ENCODE measurements at places on chromosomes 7 and 10. TPM values are rescaled to one million over a fixed set of nuclear protein-coding genes. Genes with fewer than 3 reads are reported as not detected.

DNA sequence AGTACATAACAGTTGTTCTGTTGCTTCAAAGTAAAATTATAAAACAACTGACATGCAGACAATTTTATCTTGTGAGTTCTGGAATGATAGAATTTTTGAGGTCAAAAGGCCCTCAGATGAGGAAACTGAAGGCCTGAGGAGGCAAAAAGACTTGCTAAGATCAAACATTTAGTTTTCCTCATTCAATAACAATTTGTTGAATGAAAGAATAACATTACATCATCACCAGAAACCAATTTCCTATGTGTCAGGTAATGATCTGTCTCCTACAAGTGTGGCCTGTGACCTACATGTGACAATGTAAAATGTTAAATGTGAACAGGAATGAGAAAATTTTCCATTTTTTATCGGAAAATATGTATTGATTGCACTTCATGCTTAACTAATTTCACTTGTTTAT lies 16.6 kb upstream of the ASB4 start:
- no peaks in the 10 kb centered on the region for H3K36me3 ChIP-seq
- H3K4me3 ChIP-seq, result no peak overlapping the region
- no peaks in the 10 kb centered on the region for H3K4me1 ChIP-seq
- no peaks in the 10 kb centered on the region for H3K27me3 ChIP-seq
- no peak overlapping the region for H3K27ac ChIP-seq
- DNase-seq, result no peak

OPN1SW gene
- not detected for total RNA-seq

GRCh38 chr10:99765672-99766301 lies 16.7 kb upstream of the ABCC2 start:
- no peak overlapping the region for H3K27ac ChIP-seq
- no peak overlapping the region for H3K4me3 ChIP-seq
- H3K27me3 ChIP-seq, result no peaks in the 10 kb centered on the region
- no peaks in the 10 kb centered on the region for H3K36me3 ChIP-seq

- H3K36me3 ChIP-seq, result no peaks in the 10 kb centered on the region
- H3K27me3 ChIP-seq, result no peaks in the 10 kb centered on the region
- no peak overlapping the region for H3K4me3 ChIP-seq
- no peak overlapping the region for H3K27ac ChIP-seq
- no peaks in the 10 kb centered on the region for H3K4me1 ChIP-seq
Measured at GRCh38 chr10:43825421-43825820, 176.7 kb upstream of the ZNF32 start.

DNA sequence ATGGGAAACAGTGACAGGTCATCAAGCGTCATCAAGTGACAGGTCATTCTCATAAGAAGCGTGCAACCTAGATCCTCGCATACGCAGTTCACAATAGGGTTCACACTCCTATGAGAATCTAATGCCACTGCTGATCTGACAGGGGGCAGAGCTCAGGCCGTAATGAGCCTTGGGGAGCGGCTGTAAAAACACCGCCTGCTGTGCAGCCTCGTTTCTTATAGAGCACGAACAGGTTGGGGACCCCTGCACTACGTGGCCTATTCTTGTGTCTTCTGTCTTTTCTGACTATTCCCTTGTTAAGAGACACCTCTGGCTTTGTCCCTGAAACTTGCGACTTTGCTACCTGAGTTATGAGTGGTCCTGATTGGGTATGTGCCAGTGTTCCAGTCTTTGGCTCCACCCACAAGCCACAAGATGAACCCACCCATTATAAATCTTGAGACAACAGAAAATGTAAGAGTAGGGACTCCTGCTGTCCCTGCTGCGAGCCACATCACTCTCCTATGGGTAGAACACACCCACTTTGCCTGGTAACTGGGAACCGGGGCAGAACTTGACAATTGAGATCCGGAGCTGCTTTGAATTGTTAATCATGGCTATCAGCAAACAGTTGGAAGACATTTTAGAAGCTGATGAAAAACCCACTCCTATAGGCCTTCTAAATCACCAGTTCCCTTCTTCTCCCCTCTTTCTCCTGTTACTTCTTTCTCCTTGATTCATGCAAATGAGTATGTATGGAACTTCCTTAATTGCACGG lies 55.8 kb upstream of the EXOC4 start:
- H3K4me3 ChIP-seq, result no peak overlapping the region
- DNase-seq, result no peak
- no peaks in the 10 kb centered on the region for H3K36me3 ChIP-seq
- no peaks in the 10 kb centered on the region for H3K4me1 ChIP-seq
- H3K27ac ChIP-seq, result no peak overlapping the region

DNA sequence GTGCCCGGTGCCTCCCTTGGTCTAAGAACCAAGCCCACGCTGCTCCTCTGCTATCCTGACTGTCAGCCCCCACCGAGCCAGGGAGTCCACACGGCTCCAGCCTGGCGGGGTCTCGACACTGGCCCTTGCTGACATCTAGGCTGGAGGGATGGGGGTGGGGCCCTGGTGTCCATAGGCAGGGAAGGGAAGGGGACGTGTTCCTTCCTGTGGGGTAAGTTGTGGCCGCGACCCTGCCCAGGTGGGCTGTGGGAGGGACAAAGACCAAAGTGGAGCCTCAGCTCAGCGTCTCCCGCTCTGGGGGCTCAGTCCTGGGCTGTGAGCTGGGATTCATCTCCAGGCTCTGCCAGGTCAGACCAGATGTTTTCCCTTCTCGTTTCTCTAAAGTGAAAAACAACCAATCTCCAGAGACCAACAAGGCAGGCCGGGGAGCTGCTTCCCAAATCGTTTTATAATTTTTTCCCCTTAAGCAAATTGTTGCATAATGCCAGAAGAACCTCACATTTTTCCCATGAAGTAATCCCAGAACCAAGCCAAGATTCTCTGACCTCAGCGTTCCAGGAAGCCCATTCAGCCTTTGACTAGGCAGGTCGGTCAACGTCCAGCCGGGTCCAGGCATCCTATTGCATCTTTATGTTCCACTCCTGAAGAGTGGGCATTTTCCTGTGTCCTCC lies 101.2 kb downstream of the RGS10 start:
- DNase-seq, result no peak
- peaks cover 4% of the 10 kb centered on the region for H3K36me3 ChIP-seq
- no peak overlapping the region for H3K27ac ChIP-seq
- H3K27me3 ChIP-seq, result no peaks in the 10 kb centered on the region
- H3K4me3 ChIP-seq, result no peak overlapping the region
- no peaks in the 10 kb centered on the region for H3K4me1 ChIP-seq

- H3K4me3 ChIP-seq, result no peak overlapping the region
- H3K27ac ChIP-seq, result no peak overlapping the region
- H3K27me3 ChIP-seq, result peaks cover 3% of the 10 kb centered on the region
- no peaks in the 10 kb centered on the region for H3K36me3 ChIP-seq
- DNase-seq, result no peak
Measured at GRCh38 chr10:96038476-96039387, 4.7 kb upstream of the CCNJ start.

GRCh38 chr10:110269374-110270318 lies 35.1 kb downstream of the SMNDC1 start:
- H3K4me1 ChIP-seq, result peaks cover 19% of the 10 kb centered on the region
- peak overlapping the region; percentile 50 for H3K27ac ChIP-seq
- peak; percentile 52 for DNase-seq
- no peaks in the 10 kb centered on the region for H3K36me3 ChIP-seq
- H3K27me3 ChIP-seq, result no peaks in the 10 kb centered on the region
- peak overlapping the region; percentile 49 for H3K4me3 ChIP-seq

ZNF282 gene
- 13.3 TPM for total RNA-seq

DNA sequence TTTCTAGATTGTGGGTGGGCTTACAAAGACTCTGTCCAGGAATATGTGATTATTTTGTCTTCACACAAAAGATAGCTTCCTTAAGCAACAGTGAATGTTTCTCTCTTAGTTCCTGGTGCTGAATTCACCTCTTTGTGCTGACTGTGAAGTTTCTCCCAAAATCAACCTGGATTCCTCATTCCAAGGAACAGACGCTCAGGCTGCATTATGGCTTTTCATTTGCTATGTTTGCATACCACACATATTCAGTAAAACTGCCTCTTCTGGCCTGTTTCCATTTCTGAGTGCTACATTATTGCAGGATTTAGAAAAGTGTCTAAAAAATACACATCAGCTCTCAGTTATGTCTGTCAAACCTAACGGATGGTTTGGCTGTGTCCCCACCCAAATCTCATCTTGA lies 21.5 kb downstream of the MACROH2A2 start:
- DNase-seq, result no peak
- H3K27me3 ChIP-seq, result no peaks in the 10 kb centered on the region
- H3K4me3 ChIP-seq, result no peak overlapping the region
- no peaks in the 10 kb centered on the region for H3K36me3 ChIP-seq

- no peak overlapping the region for H3K4me3 ChIP-seq
- H3K27ac ChIP-seq, result no peak overlapping the region
Measured at GRCh38 chr7:66666313-66666952, 37.8 kb downstream of the KCTD7 start.

DNA sequence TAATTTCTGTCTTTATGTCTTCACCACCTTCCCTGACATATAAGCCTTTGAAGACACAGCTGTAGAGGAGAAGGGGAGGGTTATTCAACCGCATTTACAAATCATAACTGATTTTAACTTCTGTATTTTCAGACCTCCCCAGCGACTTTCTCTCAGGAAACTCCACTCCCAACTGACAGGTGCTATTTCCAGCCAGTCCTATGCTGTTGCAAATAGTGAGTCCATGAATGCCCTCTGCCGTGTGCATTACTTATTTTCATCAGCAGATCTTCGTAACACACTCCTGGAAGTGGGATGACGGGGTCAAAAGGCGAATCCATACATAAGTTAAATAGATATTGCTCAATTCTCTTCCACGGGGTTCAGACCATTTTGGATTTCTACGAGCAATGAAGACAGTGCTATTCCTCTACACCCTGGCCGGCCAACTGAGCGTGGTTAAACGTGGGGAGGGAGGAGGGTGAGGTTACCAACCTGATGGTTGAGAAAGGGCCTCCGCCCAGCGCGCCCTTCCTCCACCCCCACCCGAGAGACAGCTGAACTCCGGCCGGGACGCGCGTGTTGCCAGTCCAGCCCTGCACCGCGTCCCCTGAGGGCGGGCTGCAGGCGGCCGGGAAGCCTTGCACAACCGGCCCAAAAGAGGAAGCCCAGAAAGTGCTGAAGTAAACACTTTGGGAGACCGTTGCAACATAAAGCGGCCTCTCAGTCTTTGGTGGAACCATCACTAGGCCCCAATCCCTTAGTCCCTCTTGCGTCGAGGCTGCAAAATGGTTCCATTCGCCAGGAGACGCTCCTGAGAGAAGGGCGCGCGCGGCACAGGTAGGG lies at the start of gene APBB1IP:
Gene APBB1IP (plus strand): TSS at position 705 of the 825 bp plus-strand sequence. CDS start 53,986 bp downstream, outside the sequence.
- peaks cover 16% of the 10 kb centered on the region for H3K4me1 ChIP-seq
- H3K4me3 ChIP-seq, result peak within 1 kb of the TSS; percentile 95
- H3K36me3 ChIP-seq, result peaks cover 7% of the 10 kb centered on the region
- no peaks in the 10 kb centered on the region for H3K27me3 ChIP-seq
- DNase-seq, result peak; percentile 24
- H3K27ac ChIP-seq, result peak within 1 kb of the TSS; percentile 91

GRCh38 chr7:111174510-111174909 lies 83.6 kb downstream of the LRRN3 start:
- DNase-seq, result no peak
- no peaks in the 10 kb centered on the region for H3K27me3 ChIP-seq
- no peaks in the 10 kb centered on the region for H3K36me3 ChIP-seq
- no peak overlapping the region for H3K27ac ChIP-seq

SPAG6 gene
- not detected for total RNA-seq

GPR141 gene
- total RNA-seq, result not detected

TMEM139 gene
- 0.51 TPM for total RNA-seq

SCART1 gene
- 4.8 TPM for total RNA-seq

PLEKHA1 gene
- 39.2 TPM for total RNA-seq

- H3K4me3 ChIP-seq, result no peak overlapping the region
- DNase-seq, result no peak
- no peaks in the 10 kb centered on the region for H3K4me1 ChIP-seq
- H3K27ac ChIP-seq, result no peak overlapping the region
- no peaks in the 10 kb centered on the region for H3K27me3 ChIP-seq
Measured at GRCh38 chr10:2701802-2702201, 365.5 kb upstream of the PFKP start.

- H3K4me1 ChIP-seq, result no peaks in the 10 kb centered on the region
- H3K27me3 ChIP-seq, result no peaks in the 10 kb centered on the region
- no peaks in the 10 kb centered on the region for H3K36me3 ChIP-seq
- H3K4me3 ChIP-seq, result no peak overlapping the region
Measured at GRCh38 chr7:78953090-78953489, 500.4 kb downstream of the MAGI2 start.

GRCh38 chr10:103111031-103111917 lies 81.8 kb downstream of the NT5C2 start:
- H3K27ac ChIP-seq, result no peak overlapping the region
- H3K36me3 ChIP-seq, result no peaks in the 10 kb centered on the region
- no peaks in the 10 kb centered on the region for H3K27me3 ChIP-seq
- H3K4me3 ChIP-seq, result no peak overlapping the region
- no peak for DNase-seq
- no peaks in the 10 kb centered on the region for H3K4me1 ChIP-seq

CYP3A4 gene
- not detected for total RNA-seq

CRYGN gene
- not detected for total RNA-seq

GRCh38 chr10:24622781-24623301 lies 100.8 kb downstream of the ARHGAP21 start:
- peak overlapping the region; percentile 59 for H3K4me3 ChIP-seq
- no peaks in the 10 kb centered on the region for H3K27me3 ChIP-seq
- DNase-seq, result no peak
- H3K27ac ChIP-seq, result peak overlapping the region; percentile 78
- H3K4me1 ChIP-seq, result peaks cover 21% of the 10 kb centered on the region
- H3K36me3 ChIP-seq, result no peaks in the 10 kb centered on the region

GRCh38 chr7:103120362-103120761 lies 28.5 kb downstream of the NAPEPLD start:
- DNase-seq, result no peak
- peaks cover 6% of the 10 kb centered on the region for H3K36me3 ChIP-seq
- H3K4me3 ChIP-seq, result no peak overlapping the region
- no peaks in the 10 kb centered on the region for H3K4me1 ChIP-seq

GRCh38 chr7:46545790-46546189 lies 624.7 kb upstream of the IGFBP3 start:
- H3K4me3 ChIP-seq, result no peak overlapping the region
- no peaks in the 10 kb centered on the region for H3K4me1 ChIP-seq
- DNase-seq, result no peak
- no peak overlapping the region for H3K27ac ChIP-seq
- H3K27me3 ChIP-seq, result no peaks in the 10 kb centered on the region

DNA sequence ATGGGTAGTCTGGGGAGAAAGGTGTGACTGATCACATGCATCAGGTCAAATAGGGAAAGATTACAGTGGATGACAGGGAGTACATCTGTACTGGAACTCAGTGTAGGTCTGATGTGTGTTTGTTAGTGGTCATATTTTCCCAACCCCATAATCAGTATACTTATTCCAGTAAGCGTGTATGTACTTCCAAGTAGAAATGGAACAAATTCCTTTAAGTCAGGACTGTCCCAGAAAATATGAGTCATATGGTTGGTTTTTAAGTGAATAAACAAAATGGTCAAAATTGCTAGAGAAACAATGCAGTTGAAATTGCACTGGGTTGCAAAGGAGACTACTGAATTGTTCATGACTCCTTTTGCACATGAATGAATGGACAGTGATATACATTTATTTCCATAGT lies 118.8 kb upstream of the MYO3A start:
- no peaks in the 10 kb centered on the region for H3K27me3 ChIP-seq
- no peaks in the 10 kb centered on the region for H3K4me1 ChIP-seq
- no peak overlapping the region for H3K4me3 ChIP-seq
- no peaks in the 10 kb centered on the region for H3K36me3 ChIP-seq
- H3K27ac ChIP-seq, result no peak overlapping the region

GRCh38 chr7:22394739-22395138 lies 37.8 kb upstream of the RAPGEF5 start:
- H3K4me1 ChIP-seq, result no peaks in the 10 kb centered on the region
- H3K4me3 ChIP-seq, result no peak overlapping the region
- DNase-seq, result no peak
- H3K36me3 ChIP-seq, result no peaks in the 10 kb centered on the region
- H3K27ac ChIP-seq, result no peak overlapping the region
